ENCODE measurements at places on chromosomes 2 and 18.

DNA sequence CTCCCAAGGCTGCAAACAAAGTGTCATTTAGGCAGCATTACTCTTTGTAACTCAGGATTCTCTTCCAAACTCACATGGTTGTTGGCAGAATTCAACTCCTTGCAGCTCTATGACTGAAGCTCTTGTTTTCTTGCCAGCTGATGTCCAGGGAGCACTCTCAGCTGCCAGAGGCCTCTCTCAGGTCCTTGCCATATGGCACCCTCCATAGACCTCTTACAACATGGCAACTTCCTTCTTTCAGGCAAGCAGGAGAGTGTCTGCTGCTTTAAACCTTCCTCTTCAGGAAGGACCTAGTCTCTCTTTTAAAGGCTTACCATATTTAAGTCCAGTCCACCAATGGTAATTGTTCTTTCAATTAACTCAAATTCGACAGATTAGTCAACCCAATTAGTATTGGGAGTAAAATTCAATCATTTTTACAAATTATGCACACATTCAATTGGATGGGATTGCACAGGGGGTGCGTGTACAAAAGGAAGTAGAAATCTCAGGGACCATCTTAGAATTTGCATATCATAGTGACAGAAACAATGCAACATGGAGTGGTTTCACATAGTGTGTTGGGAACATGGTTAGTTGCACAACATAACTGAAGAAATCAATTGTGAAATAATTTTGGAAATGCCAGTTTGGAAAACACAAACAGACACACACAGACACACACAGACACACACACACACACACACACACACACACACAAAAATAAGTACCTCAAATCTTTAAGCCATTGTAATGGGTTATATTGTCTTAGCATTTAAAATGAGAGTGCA, 893.5 kb upstream of the ZEB2 start:
- no peak for DNase-seq

DNA sequence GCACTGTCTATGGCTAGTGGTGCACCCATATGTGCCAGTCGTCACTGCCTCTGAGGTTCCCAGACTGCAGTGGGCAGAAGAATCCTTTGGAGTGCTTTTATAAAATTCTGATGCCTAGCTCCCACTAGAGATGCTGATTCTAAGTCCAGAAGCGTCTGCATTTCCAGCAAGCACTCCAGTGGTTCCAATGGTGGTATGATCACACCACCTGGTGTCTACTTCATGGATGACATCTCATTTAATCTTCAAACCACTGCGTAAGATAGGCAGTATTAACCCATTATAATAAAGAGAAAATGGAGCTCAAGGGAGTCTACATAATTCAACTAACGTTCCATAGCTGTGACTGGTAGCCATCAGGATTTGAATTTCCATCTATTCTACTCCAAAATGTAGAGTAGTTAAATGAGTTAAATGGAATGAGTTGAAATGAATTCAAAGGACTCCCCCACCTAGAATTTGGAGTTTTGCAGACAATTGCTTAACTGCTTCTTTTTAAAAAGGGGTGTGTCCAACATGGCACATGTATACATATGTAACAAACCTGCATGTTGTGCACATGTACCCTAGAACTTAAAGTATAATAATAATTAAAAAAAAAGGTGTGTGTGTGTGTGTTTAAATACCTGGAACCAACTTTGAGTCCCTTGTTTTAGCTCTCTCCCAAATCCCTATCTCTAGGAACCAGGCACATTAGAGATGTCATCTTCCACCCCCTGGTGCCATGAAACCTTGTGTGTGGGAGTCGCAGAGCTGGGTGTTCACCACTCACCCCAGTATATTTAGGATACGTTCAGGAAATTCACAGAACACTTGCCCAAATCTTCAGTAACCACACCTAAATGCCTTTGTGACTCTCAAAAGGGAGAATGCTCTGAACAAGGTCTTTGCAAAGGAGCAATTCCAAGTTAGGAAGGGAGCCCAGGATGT, 14.1 kb downstream of the LAMA3 start:
- peak; percentile 69 for DNase-seq

DNA sequence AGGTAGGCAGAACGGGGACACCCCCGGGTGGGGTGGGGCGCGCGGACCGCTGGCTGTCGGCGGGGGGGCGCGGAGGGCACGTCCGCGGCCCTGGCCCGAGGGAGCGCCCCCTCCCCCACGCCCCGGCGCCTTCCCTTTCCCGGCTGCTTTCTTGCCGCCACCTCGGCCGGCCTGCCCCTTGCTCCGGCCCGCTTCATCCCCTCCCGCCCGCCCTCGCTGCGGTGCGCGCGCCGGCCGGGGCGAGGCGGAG, 443 bp downstream of the VAPA start:
- DNase-seq = no peak

GRCh38 chr2:216352653-216353270, 19.5 kb downstream of the MARCHF4 start:
- no peak for DNase-seq

DNA sequence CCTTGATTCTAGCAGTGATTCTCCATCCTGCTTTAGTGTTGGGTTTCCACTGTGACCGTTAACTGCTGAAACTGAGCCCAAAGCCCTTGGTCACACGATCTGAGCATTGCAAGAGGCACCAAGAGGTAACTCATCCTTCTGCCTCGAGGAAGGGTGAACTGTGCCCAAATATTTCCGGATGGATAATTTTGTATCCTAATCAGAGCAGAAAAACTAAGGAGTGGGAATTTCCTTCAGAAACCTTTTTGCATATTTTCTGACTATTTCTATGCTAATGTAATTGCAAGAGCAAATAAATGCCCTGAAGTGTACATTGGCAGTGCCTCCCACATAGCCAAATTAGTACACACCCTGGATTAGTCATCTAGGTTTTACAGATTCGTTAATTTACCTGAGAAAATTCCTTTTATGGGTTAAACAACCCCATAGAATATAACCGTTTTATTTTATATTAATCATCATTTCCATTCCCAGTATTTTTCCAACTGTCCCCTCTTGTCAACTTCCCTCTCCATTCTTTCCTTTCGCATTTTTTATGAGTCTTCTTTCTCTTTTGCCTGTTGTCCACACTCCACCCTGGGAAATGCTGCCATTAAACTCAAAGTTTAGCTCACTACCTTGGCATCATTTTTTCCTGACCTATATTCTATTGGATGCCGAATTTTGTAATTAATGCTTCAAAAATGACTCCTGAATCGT, 31.7 kb upstream of the COBLL1 start:
- DNase-seq = no peak

- no peak for DNase-seq
Measured at GRCh38 chr2:191601060-191601459, 76.9 kb upstream of the NABP1 start.

DNA sequence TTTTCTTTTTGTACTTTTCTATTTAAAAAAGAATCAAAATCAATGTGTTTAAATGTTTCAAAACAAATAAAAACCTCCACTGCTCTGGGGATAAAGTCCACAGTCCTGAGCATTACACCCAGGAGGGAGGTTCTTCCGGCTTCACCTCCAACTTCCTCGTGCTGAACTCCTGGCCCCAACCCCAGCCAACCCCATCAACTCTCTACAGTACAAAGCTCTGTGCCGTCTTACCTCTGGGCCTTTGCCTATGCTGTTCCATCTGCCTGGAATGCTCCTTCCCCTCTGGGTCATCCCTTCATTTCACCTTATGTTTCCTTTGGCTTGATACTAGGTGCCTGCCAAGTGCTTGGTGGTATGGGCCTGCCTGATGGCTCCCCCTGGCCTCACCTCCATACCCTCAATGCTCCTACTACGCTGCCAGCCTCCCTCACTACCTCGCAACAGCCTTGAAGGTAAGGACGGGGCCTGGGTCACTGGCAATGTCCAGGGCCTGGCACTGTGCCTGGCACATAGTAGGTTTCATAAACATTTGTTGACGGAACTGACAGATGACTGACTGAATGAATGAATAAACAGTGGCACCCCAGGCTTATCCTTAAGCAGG, 28.8 kb downstream of the SDC1 start:
- no peak for DNase-seq

- no peak for DNase-seq
Measured at GRCh38 chr2:168698969-168699368, 103.5 kb upstream of the NOSTRIN start.

GRCh38 chr18:49170925-49171505, 220.2 kb upstream of the SMAD7 start:
- no peak for DNase-seq

DNA sequence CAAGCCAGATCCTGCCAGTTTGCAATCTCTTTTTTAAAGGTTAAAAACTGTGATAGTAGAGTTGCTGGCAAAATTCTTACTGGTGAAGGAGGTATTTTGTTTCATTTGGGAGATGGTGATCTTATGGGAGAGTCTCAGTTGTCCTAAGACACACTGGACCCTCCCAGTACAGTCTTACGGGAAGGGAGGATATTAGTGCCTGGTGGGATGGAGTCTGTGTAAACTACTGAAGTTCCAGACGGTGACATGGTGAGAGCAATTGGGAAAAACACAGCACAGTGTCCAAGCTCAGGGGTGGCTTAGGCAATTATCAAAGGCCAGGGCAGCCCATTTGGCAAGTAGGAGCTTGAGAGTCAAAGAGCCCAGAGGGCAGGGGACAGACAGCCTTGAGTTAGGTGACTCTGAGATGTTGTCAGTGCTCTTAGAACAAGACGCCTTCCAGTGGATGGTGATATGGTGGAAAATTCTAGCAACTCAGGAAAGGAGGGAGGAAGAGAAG, 143.7 kb upstream of the CCDC68 start:
- DNase-seq = no peak

- no peak for DNase-seq
Measured at GRCh38 chr2:191617575-191617974, 60.4 kb upstream of the NABP1 start.

DNA sequence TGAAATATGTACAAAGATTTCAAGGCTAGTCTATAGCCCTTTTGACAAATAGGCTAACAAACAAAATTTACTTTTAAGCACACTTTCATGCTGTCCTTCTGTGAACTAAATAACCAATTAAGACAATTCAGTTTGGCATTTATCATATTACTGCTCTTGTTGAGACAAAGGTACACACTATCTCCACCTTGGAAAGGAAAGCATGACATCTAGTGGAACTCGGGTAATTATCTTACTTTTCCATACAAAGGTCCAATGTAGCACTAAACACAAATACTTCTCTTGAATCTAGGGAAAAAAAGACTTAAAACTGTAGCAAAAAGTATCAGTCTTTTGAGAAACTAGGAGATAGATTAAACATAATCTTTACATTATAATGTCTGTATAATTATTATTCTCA, 125.0 kb upstream of the CD226 start:
- peak; percentile 53 for DNase-seq

DNA sequence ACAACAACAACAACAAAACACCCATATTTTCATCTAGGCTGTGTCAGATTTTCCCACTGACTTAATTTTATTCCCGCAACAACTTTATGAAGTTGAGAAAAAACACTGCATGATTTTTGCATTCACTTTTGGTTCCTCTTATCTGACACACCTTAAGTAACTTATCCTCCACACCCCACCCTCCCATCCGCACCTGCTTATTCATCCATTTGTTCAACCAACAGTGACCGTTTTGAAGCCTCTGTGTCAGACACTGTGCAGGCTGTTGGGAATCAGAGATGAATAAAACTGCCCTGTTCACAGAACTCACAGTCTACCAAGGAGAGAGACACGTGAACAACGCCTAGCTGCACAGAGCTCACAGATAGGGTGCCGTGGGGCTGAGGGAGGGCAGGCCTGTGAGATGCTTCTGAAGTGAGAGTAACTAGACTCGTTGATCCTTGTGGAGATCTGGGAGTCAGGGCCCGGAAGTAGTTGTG, 7.4 kb downstream of the CNNM4 start:
- DNase-seq = no peak

DNA sequence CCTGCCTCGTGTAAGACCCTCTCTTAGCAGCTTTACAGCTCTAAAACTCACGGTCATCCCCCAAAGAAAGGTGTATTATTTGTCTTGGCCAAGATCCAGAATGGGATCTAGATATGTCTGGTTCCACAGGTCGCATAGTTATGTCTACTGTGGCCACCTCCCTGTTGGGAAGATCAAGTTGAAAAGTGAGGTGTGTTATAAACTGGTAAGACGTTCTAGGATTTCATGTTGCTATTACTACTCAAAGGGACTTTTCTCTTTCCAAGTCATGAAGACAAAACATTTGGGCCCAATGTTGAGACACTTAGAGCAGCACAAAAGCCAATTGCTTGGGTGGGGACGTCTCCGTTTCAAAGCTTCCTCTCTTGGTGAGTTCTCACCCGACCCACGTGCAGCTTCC, 766.0 kb downstream of the RNF144A start:
- DNase-seq = no peak

- DNase-seq = no peak
Measured at GRCh38 chr2:17557596-17557995, 17.1 kb downstream of the VSNL1 start.

DNA sequence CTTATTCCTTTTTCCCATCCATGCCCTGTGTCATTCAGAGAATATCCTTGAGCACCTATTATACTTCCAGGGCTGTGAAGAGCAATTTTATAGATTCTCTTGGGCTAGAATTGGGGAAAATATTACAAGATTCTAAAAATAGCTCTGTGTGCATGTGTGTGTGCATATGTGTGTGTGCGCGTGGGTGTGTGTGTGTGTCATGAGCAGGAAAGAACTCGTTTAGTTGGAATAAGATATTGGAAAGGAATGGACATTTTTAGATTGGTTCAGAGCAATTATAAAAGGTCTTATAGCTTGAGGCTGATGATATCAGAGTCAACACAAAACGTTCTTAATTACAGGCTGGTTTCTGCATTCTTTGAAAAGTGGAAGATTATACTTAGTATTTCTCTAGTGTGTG, 212.1 kb upstream of the COPS8 start:
- DNase-seq = no peak

DNA sequence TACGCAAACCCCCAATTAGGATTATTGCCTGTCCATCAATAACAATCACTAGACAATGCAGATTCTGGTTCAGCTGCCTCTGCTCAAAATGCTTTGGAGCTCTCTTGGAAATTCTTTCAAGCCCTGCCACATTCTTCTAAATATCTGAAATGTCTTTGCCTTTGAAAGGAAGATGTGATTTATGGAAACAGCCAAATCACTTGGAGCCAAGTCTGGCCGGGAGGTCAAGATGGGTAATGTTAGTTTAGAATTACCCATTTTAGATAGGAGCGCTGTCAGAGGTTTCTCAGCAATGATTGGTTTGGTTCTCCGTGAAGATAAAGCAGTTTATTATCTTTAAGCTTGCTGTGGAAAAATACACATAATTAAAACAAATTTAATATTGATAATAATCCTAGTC, 306.7 kb downstream of the SETBP1 start:
- peak; percentile 31 for DNase-seq

DNA sequence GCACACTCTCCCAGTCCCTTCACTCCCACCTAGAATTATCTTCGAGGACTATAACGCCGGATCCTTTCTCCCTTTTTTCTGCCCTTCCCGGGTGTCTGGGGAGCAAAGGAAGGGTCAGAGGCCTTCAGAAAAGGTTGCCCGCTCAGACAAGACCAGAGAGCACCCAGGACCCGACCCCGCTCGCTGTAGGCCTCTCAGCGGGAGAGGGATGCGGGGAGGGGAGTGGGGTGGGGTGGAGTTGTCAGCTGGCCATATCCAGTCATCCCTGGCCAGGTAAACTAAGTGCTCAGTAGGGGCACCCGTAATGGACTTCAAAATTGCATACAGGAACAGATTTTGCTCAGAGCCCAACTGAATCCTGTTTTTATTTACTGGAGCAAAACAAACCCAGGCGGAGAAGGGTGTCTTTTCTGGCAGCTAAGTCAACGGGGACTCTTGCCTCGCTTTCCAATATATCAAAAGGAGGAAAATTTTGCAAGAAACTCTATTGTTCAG, 65.0 kb downstream of the NOL4 start:
- no peak for DNase-seq

Measured in fibroblast of upper back skin (primary cell).